ENCODE measurements at places on chromosomes 6 and 20.

DNA sequence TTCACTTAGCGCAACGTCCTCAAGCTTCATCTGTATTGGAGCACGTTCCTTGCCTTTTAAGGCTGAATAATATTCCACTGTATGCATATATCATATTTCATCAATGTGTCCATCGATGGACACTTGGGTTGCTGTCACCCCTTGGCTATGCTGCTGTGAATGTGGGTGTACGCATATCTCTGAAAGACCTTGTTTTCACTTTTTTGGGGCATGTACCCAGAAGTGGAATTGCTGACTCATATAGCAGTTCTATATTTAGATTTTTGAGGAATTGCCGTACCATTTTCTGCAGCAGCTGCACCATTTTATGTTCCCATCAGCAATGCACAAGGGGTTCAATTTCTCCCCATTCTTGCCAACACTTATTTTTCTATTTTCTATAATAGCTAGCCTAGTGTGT is 22.8 kb upstream of the SLC23A2 start:
- DNase-seq, result no peak

- no peak for DNase-seq
These were observed 115.4 kb downstream of the OPN5 start for GRCh38 chr6:47897247-47897646.

GRCh38 chr6:1940381-1940780 is 305.0 kb downstream of the GMDS start:
- no peak for DNase-seq

GRCh38 chr6:142731611-142732010 is 213.4 kb downstream of the HIVEP2 start:
- no peak for DNase-seq

- no peak for DNase-seq
These were observed 333.4 kb downstream of the BCKDHB start for GRCh38 chr6:80439721-80440470.

DNA sequence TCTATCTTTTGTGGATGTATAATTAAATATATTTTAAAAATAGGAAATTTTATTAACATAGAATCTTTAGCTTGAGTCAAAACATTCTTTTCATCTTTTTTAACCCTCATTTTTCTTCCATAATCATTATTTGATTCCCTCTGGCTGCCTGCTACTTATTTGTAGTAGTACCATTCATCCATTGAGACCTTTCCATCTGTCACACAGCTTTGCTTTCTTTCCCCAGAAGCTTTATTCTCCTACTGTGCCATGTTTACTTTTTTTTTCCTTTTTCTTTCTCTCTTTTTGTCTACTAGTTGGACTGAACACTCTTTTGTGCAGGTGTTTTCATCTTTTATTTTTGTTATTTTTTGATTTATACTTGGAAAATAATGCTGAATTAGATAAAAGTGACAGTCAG is 522.6 kb upstream of the MMS22L start:
- no peak for DNase-seq

- no peak for DNase-seq
These were observed 116.7 kb upstream of the PRSS16 start for GRCh38 chr6:27130668-27131428.

- no peak for DNase-seq
These were observed 54.7 kb upstream of the ZMYND8 start for GRCh38 chr20:47411161-47411560.

GRCh38 chr20:31790401-31790800 is 28.8 kb upstream of the MYLK2 start:
- DNase-seq, result no peak

- no peak for DNase-seq
These were observed 3.4 kb upstream of the SLC17A5 start for GRCh38 chr6:73657201-73657600.

- no peak for DNase-seq
These were observed 21.1 kb upstream of the MTHFD1L start for GRCh38 chr6:150844371-150844770.

GRCh38 chr6:127481628-127482027 is 22.4 kb upstream of the KIAA0408 start:
- no peak for DNase-seq

DNA sequence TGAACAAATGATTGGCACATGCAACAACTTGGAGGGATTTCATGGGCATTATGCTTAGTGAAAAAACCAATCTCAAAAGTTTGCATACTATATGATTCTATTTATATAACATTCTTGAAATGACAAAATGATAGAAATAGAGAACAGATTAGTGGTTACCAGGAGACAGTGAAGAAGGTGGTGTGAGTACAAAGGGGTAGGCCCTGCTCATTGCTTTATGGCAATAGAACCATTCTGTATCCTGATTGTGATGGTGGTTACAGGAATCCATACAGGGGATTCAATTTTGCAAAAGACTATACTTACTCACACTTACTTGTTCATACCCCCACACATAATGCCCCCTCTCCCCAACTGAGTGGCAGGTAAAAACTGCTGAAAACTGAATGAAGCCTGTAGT is 30.2 kb upstream of the LAMA4 start:
- no peak for DNase-seq

GRCh38 chr6:140872885-140873284 is 1259.8 kb upstream of the GJE1 start:
- DNase-seq, result no peak

GRCh38 chr6:21603082-21603952 is 9.8 kb downstream of the SOX4 start:
- DNase-seq, result peak; percentile 91

DNA sequence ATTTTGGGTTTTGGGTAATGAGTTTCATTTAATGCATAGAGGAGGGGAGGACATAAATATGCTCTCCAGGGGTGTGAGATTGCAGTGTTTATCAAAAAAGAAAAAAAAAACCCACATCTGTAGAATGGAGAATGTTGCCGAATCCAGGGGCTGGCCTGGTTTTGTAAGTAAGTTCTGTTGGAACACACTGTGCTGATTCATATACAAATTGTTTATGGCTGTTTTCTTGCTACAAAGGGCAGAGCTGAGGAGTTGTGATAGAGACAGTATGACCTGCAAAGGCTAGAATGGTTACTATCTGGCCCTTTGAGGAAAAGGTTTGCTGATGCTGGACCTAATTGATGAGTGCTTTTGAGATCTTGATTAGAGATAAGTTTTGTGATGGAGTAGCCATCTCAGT is 30.4 kb downstream of the SCAF8 start:
- no peak for DNase-seq

DNA sequence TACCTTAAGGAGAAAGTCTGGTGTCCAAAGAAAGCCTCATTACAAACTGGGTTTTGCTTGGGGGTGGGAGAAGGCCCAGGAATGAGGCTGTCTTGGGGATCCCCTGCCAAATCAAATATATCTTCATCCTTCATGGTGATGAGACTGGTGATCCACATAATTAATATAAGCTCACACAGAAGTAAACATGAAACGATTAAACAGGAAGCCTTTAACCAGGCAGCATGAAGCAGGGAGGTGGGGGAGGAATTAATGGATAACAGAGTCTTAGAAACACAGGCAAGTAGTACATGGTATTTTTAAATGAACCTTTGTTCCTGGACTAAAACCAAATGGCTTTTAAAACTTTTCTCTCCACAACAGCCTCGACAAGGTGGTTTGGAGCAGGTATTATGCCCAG is 437.5 kb downstream of the TFAP2A start:
- no peak for DNase-seq

DNA sequence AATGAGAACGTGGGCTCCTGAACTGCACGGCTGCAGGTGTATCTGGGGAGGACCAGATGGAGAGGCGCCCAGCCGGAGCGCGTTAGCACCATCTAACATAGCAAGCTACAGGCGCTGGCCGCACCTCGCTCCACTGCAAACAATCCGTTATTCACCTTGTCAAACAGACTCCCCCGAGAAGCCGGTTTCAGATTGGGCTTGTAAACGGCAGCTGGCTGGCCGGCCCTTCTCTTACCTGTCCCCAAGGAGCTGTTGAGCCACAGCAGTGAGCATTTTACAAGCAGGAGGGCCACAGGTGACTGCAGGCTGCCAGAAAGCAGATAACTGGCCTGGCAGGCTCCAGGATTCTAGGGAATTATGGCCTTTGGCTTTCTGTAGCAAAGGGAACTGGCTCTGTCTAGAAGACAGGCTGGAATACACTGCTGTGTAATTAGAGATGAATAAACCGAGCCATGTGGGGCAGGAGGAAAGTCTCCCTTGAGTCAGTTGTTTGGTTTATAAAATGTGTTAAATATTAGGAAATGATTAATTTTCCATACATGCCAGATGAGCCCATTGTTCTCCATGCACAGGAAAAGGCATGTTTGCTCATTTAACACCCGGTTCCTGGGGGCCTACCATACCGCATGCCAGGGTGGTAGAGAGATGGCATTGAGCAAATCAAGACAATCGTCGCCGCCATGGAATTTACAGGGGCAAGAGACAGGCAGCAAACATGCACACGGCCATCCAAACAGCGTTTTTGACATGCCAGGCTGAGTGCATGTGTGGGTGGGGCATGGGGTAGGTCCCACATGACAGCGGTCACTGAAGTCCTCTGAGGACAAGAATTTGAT is 159.3 kb downstream of the NFATC2 start:
- peak; percentile 95 for DNase-seq

DNA sequence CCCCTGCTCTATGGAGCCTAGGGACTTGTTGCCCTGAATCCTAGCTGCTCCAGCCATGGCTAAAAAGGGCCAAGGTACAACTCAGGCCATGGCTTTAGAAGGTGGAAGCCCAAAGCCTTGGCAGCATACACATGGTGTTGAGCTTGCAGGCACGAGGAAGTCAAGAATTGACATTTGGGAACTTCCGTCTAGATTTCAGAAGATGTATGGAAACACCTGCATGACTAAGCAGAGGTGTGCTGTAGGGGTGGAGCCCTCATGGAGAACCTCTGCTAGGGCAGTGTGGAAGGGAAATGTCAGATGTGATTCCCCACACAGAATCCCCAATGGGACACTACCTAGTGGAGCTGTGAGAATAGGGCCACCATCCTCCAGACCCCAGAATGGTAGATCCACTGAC is 95.1 kb upstream of the TMEM170B start:
- DNase-seq, result no peak

DNA sequence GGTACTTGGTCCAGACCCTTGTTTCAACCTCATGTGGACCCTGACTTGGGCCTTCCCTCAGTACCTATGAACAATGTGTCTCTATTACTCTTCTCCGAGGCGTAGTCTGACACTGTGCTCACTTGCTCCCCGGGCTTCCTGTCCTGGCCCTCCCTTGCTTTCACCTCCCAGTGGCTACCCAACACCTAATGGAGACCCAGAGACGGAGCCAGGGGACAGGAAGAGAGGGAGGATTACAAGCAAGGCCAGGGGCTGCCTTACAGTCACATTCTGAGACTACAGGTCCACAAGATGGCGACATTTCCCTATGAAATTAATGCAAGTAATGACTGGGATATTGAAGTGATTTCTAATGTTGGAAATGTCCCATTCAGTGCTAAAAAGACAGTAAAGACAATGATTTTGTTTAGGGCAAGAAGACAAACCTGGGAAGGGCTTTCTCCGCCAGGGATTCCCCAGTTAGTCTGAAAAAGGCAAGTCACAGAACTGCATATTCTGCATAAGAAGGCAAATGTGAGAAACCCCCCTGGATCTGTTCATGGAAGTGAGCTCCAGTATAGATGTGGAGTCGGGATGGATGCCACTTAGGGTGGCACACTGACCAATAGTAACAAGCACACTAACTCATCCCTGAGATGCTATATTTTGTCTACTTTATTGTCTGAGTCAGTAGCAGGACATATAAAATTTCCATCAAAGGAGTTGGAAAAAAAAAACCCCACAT is 44.0 kb upstream of the ZBTB24 start:
- DNase-seq, result peak; percentile 46

- DNase-seq, result no peak
These were observed 137.5 kb upstream of the SLC24A3 start for GRCh38 chr20:19074828-19075516.

DNA sequence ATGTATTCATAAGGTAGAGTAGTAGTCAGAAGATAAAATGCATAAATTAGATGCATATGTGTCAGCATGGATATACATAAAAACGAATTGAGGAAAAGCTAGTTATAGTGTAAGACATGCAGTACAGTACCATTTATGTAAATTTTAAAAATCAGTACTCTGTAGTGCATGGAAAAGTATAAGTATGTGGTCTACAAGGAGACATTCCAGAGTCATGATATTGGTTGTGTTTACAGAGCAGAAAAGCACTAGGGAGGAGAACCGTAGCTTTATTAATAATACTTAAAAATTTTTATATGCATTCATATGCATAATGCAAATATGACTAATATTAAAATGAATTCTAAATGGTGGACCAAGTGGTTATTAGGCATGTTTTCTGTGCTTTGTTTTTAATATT is 220.0 kb downstream of the ZFAND3 start:
- DNase-seq, result no peak

DNA sequence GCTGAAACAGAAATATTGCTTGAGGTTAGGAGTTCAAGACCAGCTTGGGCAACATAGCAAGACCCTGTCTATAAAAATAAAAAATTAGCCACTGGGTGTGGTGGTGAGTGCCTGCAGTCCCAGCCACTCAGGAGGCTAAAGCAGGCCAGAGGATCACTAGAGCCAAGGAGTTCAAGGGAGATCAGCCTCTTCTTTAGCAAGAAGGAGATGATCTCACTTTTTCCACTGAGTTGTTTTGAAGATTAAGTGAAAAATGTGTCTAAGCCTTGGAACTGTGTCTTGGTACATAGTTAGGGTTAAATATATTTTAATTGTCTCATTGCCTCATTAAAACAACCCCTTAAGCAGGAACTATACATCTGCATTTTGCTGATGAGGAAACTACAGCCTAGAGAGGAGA is 279.0 kb upstream of the ZFP64 start:
- no peak for DNase-seq

GRCh38 chr6:162181741-162182401 is 545.7 kb downstream of the PRKN start:
- no peak for DNase-seq

GRCh38 chr20:44896583-44896982 is 11.1 kb downstream of the YWHAB start:
- DNase-seq, result no peak

- no peak for DNase-seq
These were observed 20.7 kb upstream of the BCAS1 start for GRCh38 chr20:54091120-54091480.

DNA sequence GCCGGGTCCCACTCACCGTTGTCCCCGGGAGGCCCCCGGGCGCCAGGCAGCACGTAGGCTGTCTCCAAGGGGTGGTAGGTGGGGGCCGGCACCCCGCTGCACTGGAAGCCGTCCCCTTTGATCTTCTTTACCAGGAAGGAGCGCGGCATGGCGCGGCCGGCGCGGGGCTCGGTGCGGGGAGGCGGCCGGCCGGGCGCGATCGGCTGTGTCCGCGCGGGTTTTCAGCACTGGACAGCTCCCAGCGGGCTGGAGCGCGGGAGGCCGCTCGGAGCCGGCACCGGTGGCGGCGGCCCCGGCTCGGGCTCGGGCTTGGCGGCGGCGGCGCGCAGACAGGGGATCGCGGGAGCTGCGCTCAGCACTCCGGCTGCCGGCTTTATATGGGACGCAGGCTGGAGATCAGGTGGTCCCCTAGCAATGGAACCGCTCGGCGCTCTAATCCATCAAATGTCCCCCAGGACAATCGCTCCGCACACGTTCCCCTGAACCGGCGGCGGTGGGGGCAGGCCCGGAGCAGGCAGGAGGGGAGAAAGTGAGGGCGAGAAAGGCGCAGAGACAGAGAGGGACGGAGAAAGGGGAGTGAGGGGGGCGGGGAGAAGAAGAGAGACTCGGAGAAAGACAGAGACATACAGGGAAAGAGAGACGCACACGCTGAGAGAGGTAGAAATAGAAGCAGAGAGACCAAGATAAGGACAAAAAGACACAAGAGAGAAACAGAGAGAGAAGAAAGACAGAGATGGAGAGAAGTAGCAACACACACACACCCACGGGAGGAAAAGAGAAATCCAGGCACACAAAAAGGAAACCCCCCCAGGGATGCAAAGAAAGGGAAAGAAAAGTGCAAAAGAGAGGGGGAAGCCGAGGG is at the start of gene SCRT2:
Gene SCRT2 (minus strand): TSS at position 350 of the 862 bp plus-strand sequence. CDS start 201 bp downstream, at position 149.
- DNase-seq, result no peak

GRCh38 chr6:50847890-50848594 is 29.4 kb downstream of the TFAP2B start:
- no peak for DNase-seq
